GM20000 (cell line): ENCODE measurements at places on chromosomes 7 and 10.

- DNase-seq: peak; percentile 65
These were observed 991 bp downstream of the SEMA4G start for GRCh38 chr10:100970076-100970913.

- no peak for DNase-seq
These were observed 15.9 kb upstream of the TBXAS1 start for GRCh38 chr7:139813151-139813550.

GRCh38 chr7:28922624-28923331, 35.4 kb downstream of the TRIL start:
- DNase-seq: peak; percentile 53

GRCh38 chr10:83605783-83606630, 533.3 kb upstream of the GHITM start:
- no peak for DNase-seq

DNA sequence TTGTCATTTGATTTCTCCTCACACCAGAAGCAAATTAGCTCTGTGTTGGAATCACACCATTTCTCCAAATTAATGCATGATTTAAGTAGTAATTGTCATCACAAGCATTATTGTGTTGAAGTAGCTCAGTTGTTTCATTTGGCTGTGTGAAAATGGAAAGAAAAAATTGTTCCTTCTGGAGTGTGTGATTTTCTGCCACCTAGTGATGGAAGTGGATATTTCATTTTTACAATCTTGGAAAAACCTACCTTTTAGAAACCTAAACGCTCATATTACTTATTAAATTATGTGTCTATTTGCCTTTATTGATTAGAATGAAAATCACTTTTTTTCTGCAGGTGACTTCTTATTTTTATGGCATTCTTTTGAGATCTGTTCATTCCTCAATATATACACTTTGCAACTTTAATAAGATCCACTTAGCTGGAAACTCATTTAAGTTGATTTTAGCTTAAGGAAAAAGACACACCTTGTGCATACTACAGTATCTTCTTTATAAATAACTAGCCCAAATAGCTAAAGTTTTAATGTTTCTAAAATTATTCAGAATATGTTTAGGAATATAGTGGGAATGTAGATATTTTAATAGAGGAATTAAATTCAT, 50.0 kb downstream of the SRI start:
- DNase-seq: peak; percentile 4
